CD4-positive, alpha-beta T cell treated with Interleukin-12 subunit alpha and Interleukin-12 subunit beta, for 1 hour (primary cell): ENCODE measurements at places on chromosomes 13 and 19.

- DNase-seq = no peak
Measured at GRCh38 chr13:101415358-101416174, 742 bp downstream of the NALCN start.

DNA sequence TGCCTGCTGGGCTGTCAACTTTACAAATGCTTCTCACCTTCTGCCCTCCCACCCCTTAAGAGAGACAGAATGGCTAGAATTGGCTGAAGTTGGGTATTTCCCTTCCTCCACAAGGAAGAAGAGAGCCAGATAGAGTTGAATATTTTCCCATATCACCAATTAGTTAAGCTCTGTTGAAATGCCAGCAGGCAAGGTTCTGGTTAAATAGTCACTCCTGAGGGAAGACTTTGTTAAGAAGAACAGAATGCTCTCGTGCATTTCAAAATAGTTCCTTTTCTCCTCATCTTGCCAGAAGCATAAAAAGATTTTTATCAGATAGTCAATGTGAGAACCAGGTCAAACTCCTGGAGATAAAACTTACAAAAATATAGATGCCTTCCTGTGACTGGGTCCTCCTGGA is 2857.0 kb upstream of the PCDH20 start:
- no peak for DNase-seq

- DNase-seq = no peak
Measured at GRCh38 chr13:58547419-58547818, 915.9 kb downstream of the PCDH17 start.

- DNase-seq = no peak
Measured at GRCh38 chr19:50820549-50821247, 2.9 kb downstream of the KLK1 start.

GRCh38 chr19:19654441-19654840 is 9.0 kb downstream of the ATP13A1 start:
- DNase-seq = no peak

GRCh38 chr13:80618781-80619180 is 277.9 kb upstream of the SPRY2 start:
- DNase-seq = no peak

- DNase-seq = no peak
Measured at GRCh38 chr19:3556423-3556977, 886 bp downstream of the MFSD12 start.

GRCh38 chr13:52405369-52405766 is 604 bp downstream of the THSD1 start:
- no peak for DNase-seq

GRCh38 chr13:61685682-61686012 is 270.0 kb upstream of the PCDH20 start:
- no peak for DNase-seq

DNA sequence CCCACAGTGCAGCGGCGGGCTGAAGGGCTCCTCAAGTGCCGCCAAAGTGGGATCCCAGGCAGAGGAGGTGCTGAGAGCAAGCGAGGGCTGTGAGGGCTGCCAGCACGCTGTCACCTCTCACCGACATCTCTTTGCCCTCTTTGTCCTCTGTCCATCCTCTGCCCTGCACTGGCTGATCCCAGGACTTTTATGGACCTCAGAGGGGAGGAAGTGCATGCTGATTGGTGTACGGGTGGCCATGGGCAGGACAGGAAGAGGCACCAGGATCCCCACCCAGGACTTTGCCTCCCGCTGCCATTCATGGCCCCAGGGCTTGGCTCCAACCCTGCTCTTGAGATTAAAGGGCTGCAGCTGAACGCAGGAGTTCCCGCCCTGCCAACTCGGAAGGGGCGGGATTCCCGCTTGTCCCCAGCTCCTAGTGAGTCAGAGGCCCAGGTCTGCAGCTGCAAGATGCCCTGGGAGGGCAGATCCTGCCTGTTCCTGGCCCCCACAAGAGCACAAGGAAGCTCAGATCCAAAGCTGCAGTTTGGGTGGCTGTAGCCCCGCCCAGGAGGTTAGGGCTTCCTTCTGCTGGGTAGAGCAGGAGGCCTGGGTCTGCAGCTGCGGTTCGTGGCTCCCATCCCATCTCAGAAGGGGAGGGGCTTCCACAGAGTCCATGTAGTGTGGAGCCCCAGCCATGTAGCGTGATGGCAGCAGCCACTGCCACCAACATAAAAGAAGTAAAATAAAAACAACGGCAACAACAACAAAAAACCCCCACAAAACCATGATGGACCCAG is 1716.7 kb downstream of the SLITRK1 start:
- DNase-seq = no peak

DNA sequence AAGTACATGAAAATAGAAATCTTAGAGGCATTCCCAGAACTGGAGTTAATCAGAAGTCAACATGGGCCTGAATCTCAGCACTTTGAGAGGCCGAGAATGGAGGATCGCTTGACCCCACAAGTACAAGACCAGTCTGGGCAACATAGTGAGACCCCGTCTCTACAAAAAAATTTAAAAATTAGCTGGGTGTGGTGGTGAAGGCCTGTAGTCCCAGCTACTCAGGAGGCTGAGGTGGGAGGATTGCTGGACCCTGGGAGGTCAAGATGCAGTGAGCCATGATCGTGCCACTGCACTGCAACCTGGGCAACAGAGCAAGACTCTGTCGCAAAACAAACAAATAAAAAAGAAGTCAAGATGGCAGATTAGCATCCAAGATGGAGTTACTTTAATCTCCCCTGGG is 8.5 kb downstream of the IFNL2 start:
- DNase-seq = no peak

- no peak for DNase-seq
Measured at GRCh38 chr13:41554626-41555386, 97.5 kb downstream of the RGCC start.

DNA sequence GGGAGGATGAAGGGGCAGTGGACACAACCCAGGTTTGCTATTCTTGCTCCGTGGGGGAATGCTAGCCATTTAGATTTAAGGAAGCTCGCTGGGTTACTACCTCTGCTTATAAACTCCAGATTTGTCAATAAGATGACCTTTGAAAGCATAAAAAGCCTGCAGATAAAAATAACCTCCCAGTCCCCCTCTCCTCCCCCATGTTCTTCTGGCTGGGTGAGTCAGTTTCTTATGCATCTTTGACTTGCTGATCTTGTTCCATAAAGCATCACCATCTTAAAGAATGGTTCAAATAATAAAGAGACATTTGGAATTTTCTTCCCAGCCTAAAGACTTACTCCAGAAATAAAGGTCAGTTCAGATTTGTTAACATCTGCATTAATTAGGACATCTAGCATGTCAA is 118.3 kb upstream of the RNF113B start:
- DNase-seq = no peak

GRCh38 chr13:45492538-45492937 is 27.8 kb downstream of the COG3 start:
- DNase-seq = no peak

- no peak for DNase-seq
Measured at GRCh38 chr19:48340995-48341394, 15.6 kb downstream of the EMP3 start.

DNA sequence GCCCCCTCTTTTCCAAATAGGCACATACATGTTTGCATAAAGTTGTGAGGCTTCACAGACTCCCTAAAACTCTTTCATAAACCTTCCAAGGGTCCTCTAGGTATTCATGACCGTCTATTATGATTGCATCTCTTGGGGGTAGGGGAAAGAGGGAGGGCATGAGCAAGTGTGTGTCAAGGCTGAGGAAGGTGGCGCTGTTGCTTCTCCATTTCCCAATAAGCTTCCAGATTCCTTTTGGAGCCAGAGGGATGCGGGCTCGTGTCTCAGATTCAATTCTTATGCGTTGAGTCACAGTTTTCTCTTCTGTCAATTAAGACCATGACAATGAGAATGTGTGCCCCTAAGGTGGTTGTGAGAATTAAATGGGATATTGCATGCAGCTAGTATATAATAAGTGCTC is 51.0 kb upstream of the CYP2A7 start:
- no peak for DNase-seq

- DNase-seq = no peak
Measured at GRCh38 chr19:34598217-34599155, 78.5 kb downstream of the SCGB2B2 start.

- no peak for DNase-seq
Measured at GRCh38 chr19:56145698-56146097, 4.6 kb downstream of the ZNF444 start.

DNA sequence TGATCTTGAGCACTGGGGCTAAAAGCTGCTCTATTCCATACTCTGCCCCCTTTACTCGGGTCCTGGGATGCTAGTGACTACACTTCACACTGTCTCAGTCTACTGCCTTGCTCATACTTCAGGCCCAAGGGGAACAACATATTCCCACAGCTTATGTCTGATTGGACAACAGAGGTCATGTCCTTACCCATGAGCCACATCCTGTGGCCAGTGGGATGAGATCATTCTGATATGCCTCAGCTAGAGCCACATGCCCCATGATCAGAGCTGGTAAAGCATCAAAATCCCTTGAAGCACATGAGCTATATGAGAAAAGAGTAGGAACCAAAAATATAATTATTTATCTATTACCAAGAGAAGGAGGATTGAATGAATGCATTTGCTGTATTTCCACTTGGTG is 290.1 kb upstream of the TSHZ3 start:
- no peak for DNase-seq

DNA sequence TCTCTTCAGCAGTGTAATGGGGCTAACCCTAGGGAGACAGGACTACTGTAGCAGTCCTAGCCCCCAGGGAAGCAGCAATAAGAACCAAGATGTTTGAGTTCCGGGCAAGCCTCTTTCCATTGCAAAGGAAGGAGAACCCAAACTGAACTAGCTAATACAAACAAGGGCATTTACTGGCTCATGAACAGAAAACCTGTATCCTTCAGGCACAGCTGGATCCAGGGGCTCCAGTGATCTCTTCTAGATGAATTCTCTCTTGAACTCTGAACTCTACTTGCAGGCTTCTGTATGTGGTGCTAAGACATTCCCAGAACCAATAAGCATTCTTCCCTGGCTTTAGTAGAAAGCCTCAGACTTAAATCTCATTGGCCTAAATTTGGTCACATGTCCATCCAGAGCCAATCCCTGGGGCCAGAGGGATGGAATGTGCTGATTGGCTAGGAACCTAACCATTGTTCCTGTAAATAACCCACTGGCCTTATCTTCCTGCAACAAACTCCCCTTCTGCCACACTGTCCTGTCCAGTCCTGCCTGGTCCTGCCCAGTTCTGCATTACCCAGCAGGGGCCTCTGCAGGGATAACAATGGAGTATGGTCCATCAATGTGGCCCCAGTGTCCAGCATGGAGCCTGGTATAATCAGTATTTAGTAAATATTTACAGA is 3.9 kb upstream of the PODNL1 start:
- no peak for DNase-seq

- DNase-seq = no peak
Measured at GRCh38 chr13:78339927-78340326, 263.4 kb downstream of the POU4F1 start.

DNA sequence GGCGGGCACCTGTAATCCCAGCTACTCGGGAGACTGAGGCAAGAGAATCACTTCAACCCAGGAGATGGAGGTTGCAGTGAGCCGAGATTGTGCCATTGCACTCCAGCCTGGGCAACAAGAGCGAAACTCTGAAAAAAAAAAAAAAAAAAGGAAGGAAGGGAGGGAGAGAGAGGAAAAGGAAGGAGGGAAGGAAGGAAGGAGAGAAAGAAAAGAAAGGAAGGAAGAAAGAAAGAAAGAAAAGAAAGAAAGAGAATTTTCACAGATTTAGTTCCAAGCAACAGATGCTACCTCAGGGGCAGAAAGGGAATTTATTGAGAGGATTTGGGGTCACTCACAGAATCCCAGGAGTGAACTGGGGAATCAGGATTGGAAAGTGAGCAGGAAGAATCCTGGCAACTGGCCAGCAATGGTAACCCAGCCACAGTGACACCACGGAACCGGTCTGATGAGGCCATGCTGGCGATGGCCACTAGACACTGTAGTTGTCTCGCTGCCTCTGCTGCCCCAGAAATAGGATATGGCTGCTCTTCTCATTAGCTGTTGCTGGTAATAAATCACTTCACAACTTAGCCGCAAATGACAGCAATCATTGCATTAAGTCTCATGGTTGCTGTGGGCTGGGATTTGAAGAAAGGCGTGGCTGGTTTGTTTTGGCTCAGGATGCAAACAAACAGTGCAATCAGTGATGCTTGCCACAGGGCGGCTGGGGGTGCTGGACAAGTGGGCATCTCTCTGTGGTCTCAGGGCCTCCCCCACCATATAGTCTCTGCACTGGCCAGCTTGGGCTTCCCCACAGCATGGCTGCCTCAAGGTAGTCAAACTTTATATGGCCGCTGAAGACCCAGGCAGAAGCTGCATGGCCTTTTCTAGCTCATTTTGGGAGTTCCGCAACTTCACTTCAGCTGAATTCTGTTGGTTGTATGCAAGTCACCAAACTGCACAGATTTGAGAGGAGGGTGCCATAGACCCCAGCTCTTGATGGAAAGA is 5.2 kb upstream of the BCAM start:
- no peak for DNase-seq

GRCh38 chr13:102724923-102725322 is 30.1 kb upstream of the METTL21C start:
- DNase-seq = peak; percentile 26

- DNase-seq = no peak
Measured at GRCh38 chr19:38654628-38655055, 7.2 kb downstream of the ACTN4 start.

DNA sequence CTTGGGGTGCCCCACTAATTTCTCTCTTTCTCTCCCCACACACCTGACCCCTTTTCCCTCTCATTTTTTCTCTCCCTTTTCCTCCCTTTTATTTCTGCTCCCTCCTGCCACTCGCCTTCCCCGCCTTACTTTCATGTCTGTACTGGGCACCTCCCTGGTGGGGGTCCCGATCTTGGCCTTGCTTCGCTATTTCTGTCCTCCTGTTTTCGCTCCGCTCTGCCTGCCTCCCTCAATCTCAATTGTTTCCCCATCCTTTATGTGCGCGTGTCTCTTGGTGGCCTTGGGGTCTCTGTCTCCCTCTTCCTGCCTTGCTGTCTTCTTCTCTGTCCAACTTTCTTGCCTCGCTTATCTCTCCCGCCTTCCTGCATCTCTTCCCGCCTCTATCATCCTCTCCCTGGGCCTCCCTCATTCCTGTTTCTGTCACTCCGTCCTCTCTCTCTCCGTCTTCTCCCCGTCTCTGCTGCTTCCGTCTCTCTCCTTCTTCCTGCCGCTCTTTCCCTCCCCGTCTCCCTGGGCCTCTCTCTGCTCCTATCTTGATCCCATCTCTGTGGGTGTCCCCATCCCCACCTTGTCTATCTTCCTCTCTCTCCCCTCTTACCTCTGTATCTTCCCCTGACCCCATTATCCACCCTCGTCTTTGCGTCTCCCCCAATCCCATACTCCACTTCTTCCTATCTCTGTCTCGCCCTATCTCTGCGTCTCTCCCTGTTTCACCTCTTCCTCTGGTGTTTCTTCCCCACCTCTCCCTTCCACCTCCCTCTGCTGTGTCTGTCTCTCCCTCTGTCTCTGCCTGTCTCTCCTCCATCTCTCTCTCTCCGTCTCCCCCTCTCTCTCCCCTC is 4.0 kb downstream of the GRIN2D start:
- no peak for DNase-seq

- DNase-seq = no peak
Measured at GRCh38 chr19:12953138-12953798, 3.8 kb downstream of the GADD45GIP1 start.
